ENCODE measurements at places on chromosomes 5 and 9.

- DNase-seq: no peak
Observed at GRCh38 chr5:78367318-78367991, 7.0 kb downstream of the SCAMP1 start.

GRCh38 chr9:111853450-111853827, 43.2 kb upstream of the UGCG start:
- no peak for DNase-seq

DNA sequence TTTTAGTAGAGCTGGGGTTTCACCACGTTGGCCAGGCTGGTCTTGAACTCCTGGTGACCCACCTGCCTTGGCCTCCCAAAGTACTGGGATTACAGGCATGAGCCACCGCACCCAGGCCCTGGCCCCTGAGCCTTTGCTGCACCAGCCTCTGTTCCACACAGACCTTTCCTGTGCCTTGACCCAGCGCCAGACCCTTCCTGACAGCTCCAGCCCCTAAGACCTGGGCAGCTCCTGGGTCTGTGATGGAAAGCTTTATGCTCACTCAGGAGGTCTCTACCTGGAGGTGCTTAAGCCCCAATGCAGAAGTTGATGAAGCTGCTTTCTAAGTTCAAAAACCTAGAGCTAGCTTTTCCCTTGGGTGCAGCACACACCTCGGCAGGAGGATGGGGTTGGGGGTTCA, 58.8 kb upstream of the NEK6 start:
- DNase-seq: no peak

DNA sequence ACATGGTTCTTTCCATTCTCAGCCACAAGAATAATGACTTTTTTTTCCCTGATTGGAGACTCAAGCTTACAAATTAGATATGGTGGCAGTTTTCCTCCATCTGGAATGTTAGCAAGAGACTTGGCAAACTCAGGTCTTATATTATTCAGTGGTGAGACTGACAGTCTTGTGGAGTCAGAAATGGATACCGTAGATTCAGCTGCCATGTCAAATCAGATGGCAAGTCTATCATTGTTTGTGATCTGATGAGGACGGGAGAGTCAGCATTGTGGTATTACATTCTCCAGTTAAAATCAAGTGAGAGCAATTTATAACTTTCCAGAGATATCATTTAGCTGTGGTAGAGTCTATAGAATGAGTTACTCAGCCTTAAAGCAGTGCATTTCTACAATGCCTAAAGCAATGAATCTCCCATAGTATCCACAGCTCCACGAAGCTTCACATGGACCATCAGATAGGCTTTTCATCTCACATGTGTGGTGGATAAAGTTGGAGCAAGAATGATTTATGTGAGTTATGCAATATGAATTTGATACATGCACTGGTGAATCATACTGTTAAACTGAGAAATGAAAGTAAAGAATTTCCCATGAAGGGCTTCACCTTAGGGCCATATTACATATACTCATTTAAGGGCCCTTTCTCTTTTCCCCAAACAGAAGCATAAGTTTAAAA, 430.6 kb downstream of the ZNF608 start:
- DNase-seq: no peak

DNA sequence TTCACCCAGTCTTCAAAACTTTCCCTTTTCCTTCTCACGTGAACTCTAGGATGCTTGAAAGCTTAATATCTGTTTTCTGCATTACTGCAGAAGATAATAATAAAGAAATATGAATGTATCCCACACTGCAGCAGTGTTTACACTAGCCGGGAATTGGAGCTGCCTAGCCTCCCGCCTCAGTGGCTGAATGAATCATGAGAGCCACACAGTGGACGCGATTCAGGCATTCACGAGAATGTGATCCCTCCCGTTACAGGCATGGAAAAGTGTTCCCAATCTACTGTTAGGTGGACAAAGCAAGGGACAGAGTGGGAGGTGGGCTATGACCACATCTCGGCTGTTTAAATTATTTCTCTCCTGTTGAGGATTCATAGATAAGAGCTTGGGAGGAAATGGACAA, 69.4 kb upstream of the CTSL start:
- DNase-seq: no peak

- no peak for DNase-seq
Observed at GRCh38 chr9:69155341-69156030, 18.6 kb upstream of the TJP2 start.

GRCh38 chr5:16304846-16305245, 125.3 kb upstream of the MARCHF11 start:
- DNase-seq: no peak

- DNase-seq: no peak
Observed at GRCh38 chr5:40736103-40736875, 19.5 kb downstream of the TTC33 start.

All from activated CD4-positive, CD25-positive, alpha-beta regulatory T cell (primary cell).